ENCODE measurements at places on chromosomes 6 and 20.

GRCh38 chr6:106508834-106509233, 120.5 kb downstream of the RTN4IP1 start:
- DNase-seq, result no peak

DNA sequence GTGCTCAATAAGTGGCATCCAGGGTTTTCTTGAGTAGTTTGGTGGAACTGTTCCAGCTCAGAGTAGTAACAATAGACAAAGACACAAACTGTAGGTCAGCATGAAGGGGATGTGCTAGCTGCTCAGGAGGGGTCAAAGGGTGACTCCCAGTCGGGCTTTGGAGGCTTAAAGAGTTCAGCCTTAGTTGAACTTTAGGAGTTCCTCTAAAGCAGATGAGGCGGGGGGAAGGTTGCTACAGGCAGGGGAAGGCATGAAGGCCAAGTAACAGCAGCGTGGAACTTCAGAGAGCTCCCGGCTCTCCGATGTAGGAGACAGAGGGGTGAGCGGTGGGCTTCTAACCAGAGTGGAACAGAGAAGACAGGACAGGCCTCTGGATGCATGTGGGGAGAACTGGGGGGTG, 115.5 kb upstream of the CD93 start:
- no peak for DNase-seq

DNA sequence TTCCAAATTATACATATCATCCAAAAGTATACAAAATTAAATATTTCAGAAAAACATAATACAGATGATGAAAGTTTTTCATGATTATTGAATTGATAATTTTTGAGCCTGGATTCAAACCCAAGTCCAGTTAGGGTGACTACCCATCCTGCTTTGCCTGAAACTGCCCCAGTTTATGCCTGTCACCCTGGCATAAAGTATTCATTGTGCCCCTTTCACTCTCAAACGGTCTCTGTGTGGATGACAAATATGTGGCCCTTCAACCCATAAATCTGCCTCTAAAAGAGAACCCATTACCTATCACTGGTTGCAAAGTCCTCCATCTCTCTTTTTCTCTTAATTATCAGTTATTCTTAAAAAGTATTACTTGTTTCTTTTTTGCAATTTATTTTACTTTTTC, 553.7 kb upstream of the JARID2 start:
- no peak for DNase-seq

GRCh38 chr20:22248051-22248667, 336.2 kb downstream of the FOXA2 start:
- no peak for DNase-seq

DNA sequence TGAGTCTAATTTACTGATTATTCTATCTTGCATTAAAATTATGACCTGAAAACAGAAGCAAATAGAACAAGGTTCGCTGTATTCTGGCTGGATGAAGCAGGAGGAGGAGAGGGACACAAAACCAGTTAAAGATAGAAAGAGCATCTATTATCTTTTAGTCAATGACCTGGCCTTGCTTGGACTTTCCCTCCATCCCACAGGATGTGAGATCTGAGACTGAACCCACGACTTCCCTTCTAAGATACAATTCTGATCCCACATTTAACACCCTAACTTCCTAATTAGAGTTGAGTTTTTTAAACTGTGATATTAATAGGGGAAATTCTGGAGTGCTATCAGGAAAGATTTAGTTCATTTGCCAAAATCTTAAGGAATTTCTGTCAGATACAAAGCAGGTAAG, 3.1 kb upstream of the HLA-DQA2 start:
- DNase-seq, result no peak

DNA sequence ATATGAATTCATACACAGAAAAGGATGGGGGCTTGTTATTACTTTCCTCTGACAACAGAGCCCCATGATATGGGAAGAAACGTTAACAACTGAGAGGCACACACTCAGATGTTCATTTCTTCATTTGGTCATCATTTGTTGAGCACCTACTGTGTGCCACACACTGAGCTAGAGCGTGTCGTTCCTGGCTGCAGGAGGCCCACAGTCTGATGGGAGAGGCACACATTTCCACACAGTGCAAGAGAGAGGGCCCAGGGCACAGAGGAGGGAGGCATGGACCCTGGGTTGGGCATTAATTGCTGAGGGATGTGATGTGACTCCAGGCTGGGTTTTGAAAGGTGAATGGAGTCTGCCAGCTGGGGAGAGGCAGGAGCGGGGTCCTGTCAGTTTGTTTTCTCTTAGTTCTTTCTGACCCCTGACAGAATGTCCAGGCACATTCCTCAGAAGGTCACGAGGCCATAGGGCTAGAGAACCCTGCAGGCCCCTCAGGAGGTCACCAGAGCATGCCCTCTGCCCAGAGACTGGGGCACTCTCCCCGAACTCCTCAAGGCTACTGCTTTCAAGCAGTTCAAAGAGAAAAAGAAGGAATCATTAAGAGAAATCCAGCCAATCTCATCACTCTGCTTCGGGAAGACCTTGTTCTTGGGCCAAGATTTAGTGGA, 216.2 kb downstream of the UST start:
- no peak for DNase-seq

All from NCI-H345 (cell line).